RPMI7951 (cell line): ENCODE measurements at places on chromosomes 5 and 9.
A peak's percentile ranks its signal among the peaks of the same experiment; 100 is the strongest.

- peak; percentile 28 for DNase-seq
Measured at GRCh38 chr5:132193165-132193694, 34.4 kb downstream of the P4HA2 start.

DNA sequence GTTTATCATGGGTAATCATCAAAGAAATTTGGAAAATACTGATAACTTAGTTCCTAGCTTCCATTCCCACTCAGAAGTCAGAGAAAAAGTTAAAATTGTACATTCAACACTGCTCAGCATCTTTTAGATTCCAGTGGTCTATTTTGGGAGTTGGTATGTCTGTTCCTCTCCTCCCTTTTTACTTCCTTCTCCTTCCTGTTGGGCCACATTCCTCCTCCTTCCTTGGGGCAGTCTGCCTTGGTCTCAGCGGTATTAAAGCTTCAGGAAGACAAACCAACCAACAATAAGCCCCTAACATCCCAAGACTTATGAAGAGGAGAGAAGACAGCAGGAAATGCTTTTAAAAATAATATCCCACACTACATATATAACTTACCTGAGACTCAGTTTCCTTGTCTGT is 49.9 kb upstream of the SSBP2 start:
- DNase-seq = no peak

- DNase-seq = peak; percentile 96
Measured at GRCh38 chr9:115604831-115605483, 487.0 kb upstream of the TNC start.

DNA sequence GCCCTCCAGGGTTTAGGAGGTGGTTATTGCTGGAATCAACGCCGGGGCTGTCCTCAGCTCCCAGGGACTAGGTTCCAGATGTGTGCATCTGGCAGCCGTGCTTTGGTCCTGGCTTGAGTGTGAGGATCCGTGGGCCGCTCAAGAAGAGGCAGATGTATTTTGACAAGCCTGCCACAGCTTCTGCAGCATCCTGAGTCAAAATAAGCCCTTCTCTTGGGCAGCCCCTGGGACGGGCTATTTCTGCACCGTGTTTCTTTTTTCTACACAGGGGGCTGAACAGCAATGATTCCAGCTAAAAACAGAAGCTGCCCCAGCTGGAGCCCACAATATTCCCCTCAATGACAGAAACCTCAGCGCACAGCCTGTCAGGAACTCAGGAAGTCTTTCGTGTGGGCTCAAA is 19.7 kb upstream of the CPLX2 start:
- no peak for DNase-seq

DNA sequence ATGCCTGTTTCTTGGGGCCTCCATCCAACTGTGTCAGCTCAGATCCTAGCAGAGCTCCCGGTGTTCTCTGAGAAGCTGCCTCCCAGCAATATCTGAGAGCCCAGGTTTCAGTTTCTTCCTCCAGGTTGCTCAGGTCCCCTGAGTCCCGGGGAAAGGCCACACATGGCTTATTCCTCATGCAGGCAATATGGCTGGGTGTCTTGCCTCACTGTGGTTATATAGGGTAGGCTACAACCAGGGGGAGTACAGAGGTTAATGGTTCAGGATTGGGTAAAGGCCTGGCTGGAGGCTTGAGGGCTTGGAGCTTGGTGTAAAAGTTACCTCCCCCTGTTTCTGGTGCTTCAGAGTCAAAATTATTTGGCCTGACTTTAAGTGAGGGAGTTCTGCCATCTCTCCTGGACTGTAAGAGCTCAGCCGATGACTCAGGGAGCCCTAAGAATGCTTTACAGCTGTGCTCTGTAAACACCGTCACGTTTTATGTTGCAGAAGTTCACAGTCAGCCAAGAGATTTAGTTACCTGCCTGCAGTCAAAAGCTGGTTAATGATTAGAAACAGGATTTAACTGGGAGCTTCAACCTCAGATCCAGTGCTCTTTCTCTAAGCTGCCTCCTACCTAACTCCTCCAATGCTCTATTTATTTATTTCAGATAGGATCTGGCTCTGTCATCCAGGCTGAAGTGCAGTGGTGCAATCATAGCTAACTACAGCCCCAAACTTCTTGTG is 24.3 kb upstream of the UBAP2 start:
- peak; percentile 54 for DNase-seq

DNA sequence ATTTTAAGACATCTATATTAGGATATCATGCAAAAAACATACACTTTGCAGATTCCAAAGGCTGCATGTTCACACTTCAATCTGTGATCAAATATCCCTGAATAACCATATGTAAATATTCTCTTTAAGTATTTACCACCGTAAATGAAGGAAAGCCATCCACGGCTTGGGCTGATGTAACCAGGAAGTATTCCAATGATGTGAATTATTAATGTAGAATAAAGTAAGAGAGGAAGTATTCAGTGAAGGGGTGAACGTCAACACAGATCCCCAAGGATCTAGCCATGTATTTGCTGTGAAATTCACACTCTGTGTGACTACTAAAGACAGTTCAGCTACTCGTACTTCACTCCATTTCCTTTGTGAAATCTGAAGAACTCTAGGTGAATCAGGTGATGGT is 75.2 kb downstream of the CDH6 start:
- no peak for DNase-seq

GRCh38 chr5:68432682-68433081 is 217.1 kb downstream of the PIK3R1 start:
- no peak for DNase-seq

DNA sequence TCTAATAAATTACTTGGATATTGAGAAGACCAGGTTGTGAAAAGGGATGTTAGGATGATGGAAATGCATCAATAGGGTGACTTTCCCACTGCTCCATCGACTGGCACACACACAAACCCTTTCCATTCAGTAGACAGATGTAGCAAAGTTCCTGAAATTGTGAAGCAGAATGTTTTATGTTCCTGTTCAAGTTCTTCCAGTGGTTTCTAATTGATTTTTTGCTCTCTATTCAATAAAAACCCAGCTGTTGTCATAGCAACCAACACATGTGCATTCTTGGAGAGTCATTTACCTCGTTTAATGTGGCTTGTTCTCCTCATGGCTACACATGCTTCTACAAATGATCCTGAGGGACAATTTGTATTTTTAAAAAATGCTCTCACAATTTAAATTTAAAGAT is 244.6 kb downstream of the RAB3C start:
- no peak for DNase-seq

GRCh38 chr9:122348288-122348777 is 22.5 kb upstream of the PTGS1 start:
- DNase-seq = no peak

DNA sequence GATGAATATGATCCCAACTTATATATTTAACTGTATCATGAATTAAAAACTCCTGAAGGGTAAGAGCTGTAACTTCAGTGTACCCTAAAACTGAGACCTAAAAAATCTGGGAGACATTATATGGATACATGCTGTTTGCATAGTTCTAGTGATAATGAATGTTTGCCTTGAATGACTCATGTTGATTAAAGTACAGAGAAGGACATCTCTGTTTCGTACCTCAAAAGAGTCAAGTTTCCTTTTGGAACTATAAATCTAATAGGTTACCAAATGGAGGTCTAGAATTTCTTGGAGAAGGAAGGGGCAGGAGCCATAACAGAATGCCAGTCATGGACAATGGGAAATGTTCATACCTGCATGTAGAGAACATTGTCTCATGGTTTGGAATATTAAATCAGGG is 168.1 kb downstream of the SNCAIP start:
- no peak for DNase-seq

GRCh38 chr9:121568343-121569265 is 69.0 kb upstream of the GGTA1 start:
- DNase-seq = peak; percentile 65

DNA sequence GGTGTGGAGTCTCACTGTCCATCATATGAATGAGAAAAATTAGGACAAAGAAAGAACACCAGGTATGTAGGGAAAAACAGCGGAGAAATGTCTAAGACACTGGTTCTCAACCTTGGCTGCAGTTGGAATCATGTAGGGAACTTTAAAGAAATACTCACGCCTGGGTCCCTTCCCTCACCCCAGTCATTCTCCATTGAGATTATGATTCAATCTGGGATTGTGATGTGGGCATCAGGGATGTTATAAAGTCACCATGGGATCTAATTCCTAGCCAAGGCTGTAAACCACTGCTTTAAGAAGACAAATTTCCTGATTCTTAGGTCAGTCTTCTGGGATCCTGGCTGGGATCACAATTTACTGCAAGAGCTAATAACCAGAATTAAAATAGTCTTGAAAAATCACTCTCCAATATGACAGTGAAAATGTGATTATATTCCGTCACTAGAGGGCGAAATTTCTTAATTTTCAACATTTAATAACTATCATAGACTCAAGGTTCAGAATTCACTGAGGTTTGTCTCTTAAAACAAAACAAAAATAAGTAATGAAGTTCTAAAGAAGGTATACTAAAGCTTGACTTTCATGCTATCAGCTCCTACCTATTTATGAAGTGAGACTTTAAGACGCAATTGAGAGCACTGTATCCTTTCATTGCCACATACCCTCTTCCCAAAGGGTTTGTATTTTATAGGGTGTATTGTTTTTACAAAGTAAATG is 60.5 kb downstream of the GLDC start:
- peak; percentile 17 for DNase-seq

- DNase-seq = no peak
Measured at GRCh38 chr5:43137326-43137725, 16.6 kb downstream of the ZNF131 start.

DNA sequence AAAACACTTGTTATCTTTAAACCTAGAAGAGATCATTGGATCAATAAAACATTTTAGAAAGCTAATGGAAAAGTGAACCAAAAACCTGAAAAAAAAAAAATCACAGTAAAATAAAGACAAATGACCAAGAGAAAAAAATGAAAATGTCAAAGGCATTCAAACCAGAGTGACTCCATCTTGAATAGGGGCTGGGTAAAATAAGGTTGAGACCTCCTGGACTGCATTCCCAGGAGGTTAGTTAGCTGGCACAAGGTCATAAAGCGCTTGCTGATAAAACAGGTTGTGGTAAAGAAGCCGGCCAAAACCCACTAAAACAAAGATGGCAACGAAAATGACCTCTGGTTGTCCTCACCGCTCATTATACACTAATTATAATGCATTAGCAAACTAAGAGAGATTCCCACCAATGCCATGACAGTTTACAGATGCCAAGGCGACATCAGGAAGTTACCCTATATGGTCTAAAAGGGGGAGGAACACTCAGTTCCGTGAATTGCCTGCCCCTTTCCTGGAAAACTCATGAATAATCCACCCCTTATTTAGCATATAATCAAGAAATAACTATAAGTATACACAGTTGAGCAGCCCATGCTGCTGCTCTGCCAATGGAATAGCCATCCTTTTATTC is 116.7 kb upstream of the NEK6 start:
- DNase-seq = peak; percentile 29

DNA sequence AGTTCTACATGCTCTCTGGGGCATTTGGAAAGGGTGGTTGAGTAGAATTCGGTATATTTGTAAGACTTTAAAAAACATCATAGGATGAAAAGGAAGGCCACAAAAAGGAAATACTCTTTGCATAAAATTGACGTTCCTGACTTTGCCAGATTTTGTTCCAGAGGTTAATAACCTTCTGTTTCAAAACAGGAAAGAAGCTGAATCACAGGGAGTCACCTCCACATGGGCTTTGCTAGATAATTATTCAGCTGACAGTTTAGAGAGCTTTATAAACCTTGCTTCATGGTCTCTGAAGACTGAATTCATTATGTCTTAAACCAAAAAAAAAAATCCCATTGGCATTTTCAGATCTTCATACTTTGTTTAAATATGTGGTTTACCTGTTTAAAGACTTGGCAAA is 203.7 kb downstream of the SEMA6A start:
- DNase-seq = no peak

DNA sequence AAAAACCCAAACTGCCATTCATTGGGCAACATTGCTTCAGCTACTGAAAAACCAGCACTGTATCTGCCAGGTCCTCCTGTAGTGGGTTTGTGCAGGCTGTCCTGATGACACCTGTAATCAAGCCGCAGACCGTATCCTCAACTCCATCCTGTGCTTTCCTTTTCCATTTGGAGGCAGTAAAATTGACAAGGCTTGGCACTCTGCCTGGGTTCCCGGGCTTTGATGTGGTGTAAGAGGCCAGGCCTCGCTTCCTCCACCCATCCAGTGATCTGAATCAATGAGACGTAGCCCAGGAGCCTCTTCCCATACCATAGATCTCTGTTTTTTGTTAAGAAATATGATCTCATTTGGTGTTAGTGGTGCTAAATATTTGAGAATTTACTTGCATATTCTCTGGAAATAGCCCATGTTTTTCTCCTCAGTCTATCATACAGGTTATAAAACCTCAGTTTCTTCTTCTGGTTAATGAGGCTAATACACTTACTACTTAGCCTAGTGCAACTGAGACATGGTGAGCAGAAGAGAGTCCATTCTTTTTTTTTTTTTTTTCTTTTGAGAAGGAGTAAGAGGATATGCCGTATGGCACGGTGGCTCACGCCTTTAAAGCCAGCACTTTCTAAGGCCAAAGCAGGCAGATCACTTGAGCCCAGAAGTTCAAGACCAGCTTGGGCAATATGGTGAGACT is 34.8 kb downstream of the LSM11 start:
- DNase-seq = peak; percentile 87

GRCh38 chr5:153625826-153626354 is 135.4 kb downstream of the GRIA1 start:
- no peak for DNase-seq

DNA sequence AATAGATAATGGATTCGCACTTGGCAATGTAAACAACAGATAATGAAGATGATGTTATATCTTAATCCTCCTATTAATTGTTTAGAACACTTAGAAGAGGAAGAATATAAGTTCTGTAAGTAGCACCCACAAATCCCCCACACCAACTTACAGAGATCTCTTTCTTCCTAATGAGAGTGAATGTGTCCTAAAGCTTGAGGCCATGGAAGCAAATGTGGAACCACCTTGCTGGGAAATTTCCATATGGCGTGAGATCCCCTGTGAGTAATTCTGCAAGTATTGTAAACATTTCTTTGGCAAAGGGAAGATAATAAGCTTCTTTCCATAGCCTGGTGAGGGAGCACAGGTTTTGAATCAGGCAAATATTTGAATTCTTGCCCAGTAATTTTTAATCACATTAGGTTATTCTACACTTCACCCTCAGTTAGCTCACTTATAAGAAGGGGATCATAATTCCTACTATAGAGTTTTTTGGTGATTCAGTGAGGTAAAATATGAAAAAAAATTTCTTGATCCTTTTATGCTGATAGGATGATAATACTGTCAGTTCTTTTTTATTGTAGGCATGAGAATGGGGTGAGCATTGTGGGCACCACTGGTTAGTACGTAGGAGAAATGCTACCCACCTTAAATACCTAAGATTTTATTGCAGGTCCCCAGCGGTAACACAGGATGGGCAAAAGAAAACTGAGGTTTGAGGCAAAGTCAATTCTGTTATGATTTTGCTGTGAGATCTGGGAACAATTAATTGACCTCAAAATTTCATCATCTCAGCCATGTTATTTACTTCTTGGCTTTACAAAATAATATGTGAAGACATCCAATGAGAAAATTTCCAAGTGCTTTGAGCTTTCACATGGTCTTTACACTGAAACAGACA is 574.8 kb downstream of the PSAT1 start:
- DNase-seq = peak; percentile 92

GRCh38 chr5:95439801-95440493 is 48.8 kb downstream of the FAM81B start:
- no peak for DNase-seq

- no peak for DNase-seq
Measured at GRCh38 chr9:21682381-21682780, 120.1 kb upstream of the MTAP start.

GRCh38 chr9:128180001-128180400 is 11.4 kb downstream of the CIZ1 start:
- no peak for DNase-seq

GRCh38 chr5:30413540-30413939 is 779.9 kb upstream of the CDH6 start:
- DNase-seq = no peak
